ENCODE measurements at places on chromosomes 5 and 9.
A peak's percentile ranks its signal among the peaks of the same experiment; 100 is the strongest.

- no peak for DNase-seq
These were observed 16.4 kb downstream of the RETREG1 start for GRCh38 chr5:16600397-16600796.

DNA sequence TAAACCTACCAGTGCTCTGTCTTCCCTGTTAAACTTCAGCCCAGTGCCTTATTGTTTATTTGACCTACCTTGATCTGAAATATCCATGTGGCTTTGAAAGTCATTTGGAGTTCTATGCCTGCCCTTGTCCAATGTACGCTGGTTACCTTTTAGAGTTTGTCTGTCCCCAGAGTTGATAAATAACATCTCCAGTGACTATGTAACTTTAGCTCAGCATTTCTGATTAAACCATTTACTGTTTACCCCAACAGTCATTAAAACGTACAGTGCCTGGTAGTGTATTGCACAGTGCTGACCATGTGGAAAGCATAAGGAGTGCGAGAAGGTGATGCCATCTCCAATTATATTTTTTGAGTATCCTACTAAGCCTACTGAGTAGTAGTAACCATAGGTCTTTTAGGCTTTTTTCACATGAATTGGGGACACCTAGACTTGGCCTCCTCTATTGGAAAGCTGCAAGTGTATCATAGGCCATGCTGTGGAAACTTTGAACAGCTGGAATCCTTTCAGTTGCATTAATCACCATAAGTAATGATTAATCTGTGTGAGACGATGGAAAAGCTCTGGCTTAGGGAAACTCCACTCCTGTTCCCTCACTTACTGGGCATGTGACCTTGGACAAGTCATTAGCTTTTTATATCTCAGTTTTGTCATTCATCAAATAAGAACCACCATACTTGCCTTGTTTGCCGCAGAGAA lies 93.5 kb downstream of the MAST4 start:
- no peak for DNase-seq

DNA sequence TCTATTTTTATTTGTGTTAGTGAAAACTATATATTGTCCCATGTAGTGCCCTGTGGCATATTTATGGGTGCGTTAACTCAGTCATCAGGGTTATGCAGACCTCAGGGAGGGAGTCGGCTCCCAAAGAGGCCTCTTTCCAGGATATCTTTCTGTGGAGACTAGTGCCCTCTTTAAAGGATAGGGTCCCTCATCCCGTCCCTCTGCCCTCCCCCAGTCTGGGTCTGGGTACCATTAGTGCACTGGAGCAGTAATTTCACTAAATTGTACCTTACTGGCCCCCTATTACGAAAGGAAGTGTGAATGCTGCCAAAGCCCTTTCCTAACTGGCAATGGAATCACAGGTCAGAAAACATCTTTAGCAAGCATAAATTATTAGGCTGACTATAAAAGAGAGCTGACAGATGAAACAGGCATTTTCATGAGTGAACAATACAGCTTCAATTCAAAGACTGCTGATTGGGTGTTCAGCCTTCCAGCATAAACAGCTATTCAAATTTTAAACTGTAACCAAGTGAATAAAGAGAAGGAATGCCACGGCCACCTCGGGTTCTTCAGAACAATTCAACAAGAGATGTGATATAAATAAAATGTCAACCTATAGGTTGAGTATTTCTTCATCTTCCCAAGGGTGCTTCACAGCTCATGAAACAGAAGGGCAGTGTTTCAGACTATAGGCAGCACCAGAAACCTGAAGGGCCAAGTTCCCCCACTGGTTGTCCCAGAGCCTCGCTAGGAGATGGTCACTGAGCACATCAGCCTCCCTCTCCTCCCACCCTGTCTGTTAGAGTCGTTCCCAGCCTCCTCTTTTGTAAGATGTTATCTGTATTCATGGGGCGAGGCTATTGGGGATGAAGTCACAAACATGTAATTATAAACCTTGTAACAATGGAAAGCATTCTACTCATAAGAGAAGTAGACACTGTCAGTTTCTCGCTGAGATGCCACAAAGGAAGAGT lies 318.7 kb downstream of the TMEM161B start:
- no peak for DNase-seq

DNA sequence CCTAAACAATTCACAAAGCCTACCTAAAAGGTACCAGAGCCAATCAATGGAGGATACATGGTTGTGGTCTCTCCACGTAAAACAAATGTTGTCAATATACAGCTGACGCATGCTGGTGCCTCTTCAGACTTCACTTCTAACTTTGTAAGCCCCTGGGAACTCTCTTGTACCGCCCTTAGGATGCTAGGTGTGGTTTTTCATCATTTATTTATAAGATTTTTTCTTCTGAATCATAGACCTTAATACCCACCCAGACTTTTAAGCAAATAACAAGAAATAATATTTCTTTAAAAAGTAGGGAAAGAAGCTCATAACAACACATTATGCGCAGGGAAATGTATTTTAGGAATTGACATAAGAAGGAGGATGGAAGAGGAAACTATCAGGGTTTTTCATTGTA lies 33.0 kb downstream of the SSBP2 start:
- DNase-seq: no peak

- DNase-seq: no peak
These were observed 165.3 kb upstream of the GAS1 start for GRCh38 chr9:87112656-87113055.

DNA sequence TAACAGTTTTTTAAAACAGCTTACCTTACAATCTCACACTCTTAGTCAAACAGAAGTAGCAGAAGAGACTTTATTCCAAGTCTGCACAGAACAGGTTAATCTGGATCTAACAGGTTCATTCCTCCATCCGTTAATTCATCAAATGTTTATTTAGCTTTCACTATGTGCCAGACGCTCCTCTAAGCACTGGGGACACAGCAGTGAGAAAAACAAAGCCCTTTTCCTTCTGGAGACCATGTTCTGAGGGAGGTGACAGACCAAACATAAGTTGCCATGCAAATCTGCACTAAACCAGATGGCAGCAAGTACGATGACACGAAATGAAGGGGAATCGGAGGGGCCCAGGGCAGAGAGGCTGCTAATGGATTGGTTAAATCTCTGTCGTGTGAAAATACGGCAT lies 17.1 kb upstream of the GLIPR2 start:
- no peak for DNase-seq

DNA sequence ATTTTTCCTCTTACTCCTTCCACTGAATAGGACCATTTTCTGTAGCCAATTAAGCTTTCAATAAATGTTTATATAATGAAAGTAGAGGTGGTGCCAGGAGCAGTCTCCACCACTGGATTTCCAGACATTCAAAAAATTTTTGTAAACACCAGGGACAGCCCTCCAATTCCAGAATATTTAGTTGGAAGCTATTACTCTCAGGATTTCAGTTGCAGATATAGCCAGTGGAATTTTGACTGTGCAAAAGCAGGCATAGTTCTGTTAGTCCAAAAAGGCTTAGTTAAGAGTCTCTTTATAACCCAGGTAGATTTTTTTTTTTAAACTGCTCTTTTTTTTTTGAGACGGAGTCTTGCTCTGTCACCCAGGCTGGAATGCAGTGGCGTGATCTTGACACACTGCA lies 138.1 kb upstream of the DMRT1 start:
- DNase-seq: no peak

GRCh38 chr9:75990576-75991304 lies 100.3 kb downstream of the PCSK5 start:
- DNase-seq: no peak

- no peak for DNase-seq
These were observed 605.0 kb downstream of the MTRR start for GRCh38 chr5:8473827-8474568.

GRCh38 chr5:68086439-68086838 lies 129.1 kb upstream of the PIK3R1 start:
- no peak for DNase-seq

GRCh38 chr5:5953584-5954274 lies 424.6 kb downstream of the MED10 start:
- DNase-seq: no peak

DNA sequence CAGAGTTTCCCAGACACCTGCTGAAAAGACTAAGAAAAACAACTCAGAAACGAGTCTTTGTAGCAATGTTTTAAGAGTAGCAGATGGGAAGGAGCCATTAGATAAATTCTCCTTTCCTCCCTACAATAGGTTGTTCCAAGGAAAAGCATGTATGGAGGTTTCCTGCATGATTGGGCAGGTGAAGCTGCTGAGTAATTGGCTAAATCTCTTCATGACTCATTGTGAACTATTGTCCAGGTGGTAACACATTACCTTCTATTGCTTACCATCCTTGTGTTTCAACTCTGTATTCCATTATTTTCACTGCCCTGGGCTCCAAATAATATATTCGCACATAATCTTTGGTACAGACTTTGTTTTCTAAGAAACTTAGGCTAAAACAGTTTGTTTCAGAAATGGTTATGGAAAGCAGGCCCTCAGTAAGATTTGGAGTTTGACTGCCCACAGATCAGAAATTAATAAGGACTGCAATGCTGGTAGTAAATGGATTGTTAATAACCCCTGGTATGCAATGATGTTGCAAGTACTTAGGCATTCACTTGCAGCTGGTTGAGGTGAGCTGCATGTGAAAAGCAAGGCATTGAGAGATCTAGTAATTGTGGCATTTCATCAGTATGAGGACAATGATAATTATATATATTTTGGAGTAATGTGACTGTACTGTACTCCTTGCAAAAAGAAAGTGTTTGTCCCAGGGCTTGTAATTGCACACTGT lies 281.4 kb upstream of the VLDLR start:
- DNase-seq: no peak

DNA sequence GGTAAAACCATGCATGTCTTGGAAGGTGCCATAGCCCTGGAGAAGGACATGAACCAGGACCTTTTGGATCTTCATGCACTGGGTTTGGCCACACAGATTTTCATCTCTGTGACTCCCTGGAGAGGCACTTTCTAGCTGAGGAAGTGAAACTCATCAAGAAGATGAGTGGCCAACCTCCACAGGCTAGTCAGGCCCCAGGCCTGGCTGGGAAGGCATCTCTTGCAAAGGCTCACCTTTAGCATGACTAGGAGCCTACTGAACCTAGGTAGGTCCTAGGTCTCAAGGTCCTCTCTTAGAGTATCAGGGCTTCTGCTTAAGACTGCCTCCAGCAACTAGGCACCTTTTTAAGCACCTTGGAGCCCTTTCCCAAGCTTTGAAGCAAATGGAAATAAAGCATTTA lies 1448.7 kb upstream of the ACO1 start:
- no peak for DNase-seq

GRCh38 chr5:174903172-174903732 lies 178.9 kb downstream of the MSX2 start:
- DNase-seq: no peak

- no peak for DNase-seq
These were observed 72.8 kb downstream of the SLF1 start for GRCh38 chr5:94691291-94691690.

GRCh38 chr9:106146066-106146840 lies 451.9 kb downstream of the TMEM38B start:
- DNase-seq: no peak

DNA sequence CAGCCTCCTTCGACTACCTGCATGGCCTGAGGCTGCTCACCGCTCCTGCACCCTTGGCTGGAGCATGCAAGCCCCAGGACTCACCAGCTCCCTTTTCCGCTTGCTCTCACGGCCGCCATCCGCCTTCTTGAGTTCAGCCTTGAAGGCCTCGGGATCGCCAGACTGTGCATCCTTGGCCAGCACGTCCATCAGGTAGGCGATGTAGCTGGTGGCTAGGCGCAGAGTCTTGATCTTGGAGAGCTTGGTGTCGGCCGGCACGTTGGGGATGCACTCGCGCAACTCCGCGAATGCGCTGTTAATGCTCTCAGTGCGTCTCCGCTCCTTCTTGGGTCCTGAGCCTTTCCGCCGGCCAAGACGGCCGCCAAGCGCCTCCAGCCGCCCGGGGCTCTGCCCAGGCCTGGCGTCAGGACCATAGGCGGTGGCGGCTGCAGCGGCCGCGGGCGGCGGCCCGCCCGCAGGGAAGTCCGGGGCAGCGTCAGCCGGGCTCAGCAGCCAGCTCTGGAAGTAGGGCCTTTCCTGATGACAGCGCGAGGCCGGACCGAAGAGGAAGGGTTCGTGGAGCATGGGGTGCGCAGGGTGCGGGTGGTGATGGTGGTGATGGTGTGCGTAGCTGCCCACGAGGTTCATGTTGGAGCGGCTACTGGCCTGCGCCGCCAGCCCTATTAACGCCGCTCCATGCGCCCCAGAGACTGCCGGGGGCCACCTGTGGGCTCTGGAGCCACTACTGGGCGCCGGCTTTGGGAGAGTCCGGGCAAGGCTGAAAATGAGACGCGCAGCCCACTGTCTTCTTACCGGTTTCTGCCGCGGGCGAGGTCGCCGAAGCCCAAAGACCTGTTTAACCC lies 424 bp downstream of the HAND1 start:
- DNase-seq: no peak

DNA sequence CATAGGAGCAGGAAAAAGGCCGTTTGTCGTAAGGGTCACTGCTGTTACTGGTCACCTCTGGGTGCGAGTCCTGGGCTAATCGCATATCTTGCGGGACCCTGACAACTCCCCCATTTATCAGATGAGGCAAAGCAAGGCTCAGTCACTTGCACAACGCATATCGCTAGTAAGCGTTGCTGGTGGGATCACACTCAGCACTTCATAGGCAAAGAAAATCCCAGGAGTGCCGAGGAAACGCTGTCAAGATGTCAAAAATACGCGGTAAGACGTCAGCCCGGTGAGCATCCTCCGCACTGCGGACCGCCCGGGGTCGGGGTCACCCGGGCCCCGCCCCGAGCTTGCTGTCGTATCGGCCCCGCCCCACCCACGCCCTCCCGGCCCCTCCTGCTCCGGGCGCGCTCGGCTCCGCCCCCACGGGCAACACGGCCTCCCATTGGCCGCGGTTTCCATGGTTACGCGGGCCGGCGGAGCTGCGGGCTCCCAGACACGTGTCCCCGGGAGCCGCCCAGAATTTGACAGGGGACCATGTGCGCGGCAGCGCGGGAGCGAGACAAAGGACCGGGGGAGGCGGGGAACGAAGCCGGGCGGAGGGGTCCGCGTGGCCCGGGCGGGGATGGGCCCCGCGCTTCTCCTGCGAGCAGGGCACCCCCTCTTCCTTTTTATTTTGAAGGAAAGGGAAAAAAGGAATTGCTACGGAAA lies 80.2 kb upstream of the IER5L start:
- peak; percentile 46 for DNase-seq

- no peak for DNase-seq
These were observed 51.0 kb downstream of the KIF4B start for GRCh38 chr5:155064580-155064979.

- DNase-seq: no peak
These were observed 44.7 kb upstream of the NKD2 start for GRCh38 chr5:963673-964531.

- no peak for DNase-seq
These were observed 8.3 kb downstream of the SMIM3 start for GRCh38 chr5:150786876-150787275.

GRCh38 chr9:19618816-19619215 lies 170.0 kb downstream of the SLC24A2 start:
- no peak for DNase-seq

GRCh38 chr5:174718880-174719610 lies 5.3 kb upstream of the MSX2 start:
- no peak for DNase-seq

- DNase-seq: no peak
These were observed 57.8 kb downstream of the ZNF462 start for GRCh38 chr9:106920701-106921283.

All from hematopoietic multipotent progenitor cell treated with erythropoietin and hydrocortisone succinate and interleukin-3 and kit ligand, for 15 days (in vitro differentiated cells).